ENCODE measurements at places on chromosomes 2 and 18. TPM values are rescaled to one million over a fixed set of nuclear protein-coding genes. Genes with fewer than 3 reads are reported as not detected.

DNA sequence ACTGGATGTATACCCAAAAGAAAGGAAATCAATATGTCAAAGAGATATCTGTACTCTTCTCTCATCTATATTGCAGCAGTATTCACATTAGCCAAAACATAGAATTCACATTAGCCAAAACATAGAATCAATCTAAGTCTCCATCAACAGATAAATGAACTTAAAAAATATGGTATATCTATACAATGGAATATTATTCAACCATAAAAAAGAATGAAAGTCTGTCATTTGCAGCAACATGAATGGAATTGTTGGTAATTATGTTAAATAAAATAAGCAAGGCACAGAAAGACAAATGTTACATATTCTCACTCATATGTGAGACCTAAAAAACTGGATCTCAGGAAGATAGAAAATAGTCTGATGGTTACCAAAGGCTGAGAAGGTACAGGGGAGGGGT lies 212.1 kb upstream of the ZC3H15 start:
- peaks cover 9% of the 10 kb centered on the region for H3K36me3 ChIP-seq
- no peaks in the 10 kb centered on the region for H3K4me1 ChIP-seq
- H3K27ac ChIP-seq, result no peak overlapping the region
- H3K27me3 ChIP-seq, result no peaks in the 10 kb centered on the region
- no peak overlapping the region for H3K4me3 ChIP-seq

DNA sequence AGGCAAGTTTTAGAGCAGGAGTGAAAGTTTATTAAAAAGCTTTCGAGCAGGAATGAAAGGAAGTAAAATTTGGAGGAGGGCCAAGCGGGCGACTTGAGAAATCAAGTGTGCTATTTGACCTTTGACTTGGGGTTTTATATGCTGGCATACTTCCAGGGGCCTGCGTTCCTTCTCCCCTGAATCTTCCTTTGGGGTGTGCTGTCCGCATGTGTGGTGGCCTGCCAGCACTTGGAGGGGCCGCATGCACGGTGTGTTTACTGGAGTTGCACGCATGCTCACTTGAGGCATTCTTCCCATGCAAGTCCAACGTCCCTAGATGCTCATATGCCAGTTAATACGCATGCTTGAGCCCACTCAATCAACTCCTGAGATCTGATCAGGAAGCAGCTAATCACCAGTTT lies 78.3 kb upstream of the MAP4K4 start:
- no peaks in the 10 kb centered on the region for H3K27me3 ChIP-seq
- H3K36me3 ChIP-seq, result no peaks in the 10 kb centered on the region
- peaks cover 55% of the 10 kb centered on the region for H3K4me1 ChIP-seq
- H3K27ac ChIP-seq, result peak overlapping the region; percentile 24

CNTNAP5 gene
- not detected for total RNA-seq

DNA sequence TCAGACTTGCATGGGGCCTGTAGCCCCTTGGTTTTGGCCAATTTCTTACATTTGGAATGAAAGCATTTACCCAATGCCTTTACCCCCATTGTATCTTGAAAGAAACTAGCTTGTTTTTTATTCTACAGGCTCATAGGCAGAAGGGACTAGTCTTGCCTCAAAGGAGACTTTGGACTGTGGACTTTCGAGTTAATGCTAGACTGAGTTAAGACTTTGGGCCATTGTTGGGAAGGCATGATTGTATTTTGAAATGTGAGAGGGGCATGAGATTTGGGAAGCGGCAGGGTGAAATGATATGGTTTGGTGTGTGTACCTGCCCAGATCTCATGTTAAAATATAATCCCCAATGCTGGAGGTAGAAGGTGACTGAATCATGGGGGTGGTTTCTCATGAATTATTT lies 13.4 kb upstream of the WDR75 start:
- no peak for DNase-seq
- H3K4me1 ChIP-seq, result no peaks in the 10 kb centered on the region
- H3K4me3 ChIP-seq, result no peak overlapping the region
- no peaks in the 10 kb centered on the region for H3K36me3 ChIP-seq
- no peaks in the 10 kb centered on the region for H3K27me3 ChIP-seq

DNA sequence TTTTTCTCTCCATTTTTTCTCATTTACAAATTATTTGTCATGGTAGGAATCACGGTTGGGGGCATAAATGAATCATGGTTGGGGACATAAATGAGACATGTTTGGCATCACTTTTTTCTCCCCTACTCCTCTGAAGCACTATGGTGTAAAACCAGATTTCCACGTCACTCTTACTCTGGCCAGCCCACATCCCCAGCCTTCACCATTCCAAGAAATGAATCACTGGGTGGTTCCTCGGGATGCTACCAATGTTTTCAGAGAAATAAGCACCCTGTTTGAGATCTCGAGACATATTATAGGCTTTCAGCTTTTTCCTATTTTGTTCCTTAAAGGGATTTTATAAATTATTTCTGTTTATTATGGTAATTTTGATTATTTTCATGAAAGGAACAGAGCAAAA lies 155.0 kb upstream of the SLC8A1 start:
- H3K4me3 ChIP-seq, result no peak overlapping the region
- H3K4me1 ChIP-seq, result no peaks in the 10 kb centered on the region
- H3K27ac ChIP-seq, result no peak overlapping the region
- no peak for DNase-seq
- no peaks in the 10 kb centered on the region for H3K27me3 ChIP-seq

KLHL14 gene
- 46.5 TPM for total RNA-seq

BARD1 gene
- 19.0 TPM for total RNA-seq

- no peaks in the 10 kb centered on the region for H3K27me3 ChIP-seq
- no peak overlapping the region for H3K4me3 ChIP-seq
- no peaks in the 10 kb centered on the region for H3K4me1 ChIP-seq
- DNase-seq, result no peak
- H3K27ac ChIP-seq, result no peak overlapping the region
These were observed 225.3 kb upstream of the ARL4C start for GRCh38 chr2:234722176-234722575.

- no peaks in the 10 kb centered on the region for H3K27me3 ChIP-seq
- no peaks in the 10 kb centered on the region for H3K4me1 ChIP-seq
- H3K36me3 ChIP-seq, result no peaks in the 10 kb centered on the region
- no peak overlapping the region for H3K4me3 ChIP-seq
- no peak for DNase-seq
- H3K27ac ChIP-seq, result no peak overlapping the region
These were observed 137.2 kb downstream of the CNTNAP5 start for GRCh38 chr2:124162256-124162655.

- peaks cover 2% of the 10 kb centered on the region for H3K27me3 ChIP-seq
- DNase-seq, result no peak
- H3K4me1 ChIP-seq, result no peaks in the 10 kb centered on the region
These were observed 24.3 kb downstream of the MOCOS start for GRCh38 chr18:36211612-36212065.

PDE1A gene
- total RNA-seq, result not detected

- H3K27ac ChIP-seq, result no peak overlapping the region
- no peak for DNase-seq
- no peak overlapping the region for H3K4me3 ChIP-seq
- H3K36me3 ChIP-seq, result peaks cover 8% of the 10 kb centered on the region
- peaks cover 4% of the 10 kb centered on the region for H3K27me3 ChIP-seq
These were observed 37.5 kb upstream of the HS6ST1 start for GRCh38 chr2:128356127-128356526.

DNA sequence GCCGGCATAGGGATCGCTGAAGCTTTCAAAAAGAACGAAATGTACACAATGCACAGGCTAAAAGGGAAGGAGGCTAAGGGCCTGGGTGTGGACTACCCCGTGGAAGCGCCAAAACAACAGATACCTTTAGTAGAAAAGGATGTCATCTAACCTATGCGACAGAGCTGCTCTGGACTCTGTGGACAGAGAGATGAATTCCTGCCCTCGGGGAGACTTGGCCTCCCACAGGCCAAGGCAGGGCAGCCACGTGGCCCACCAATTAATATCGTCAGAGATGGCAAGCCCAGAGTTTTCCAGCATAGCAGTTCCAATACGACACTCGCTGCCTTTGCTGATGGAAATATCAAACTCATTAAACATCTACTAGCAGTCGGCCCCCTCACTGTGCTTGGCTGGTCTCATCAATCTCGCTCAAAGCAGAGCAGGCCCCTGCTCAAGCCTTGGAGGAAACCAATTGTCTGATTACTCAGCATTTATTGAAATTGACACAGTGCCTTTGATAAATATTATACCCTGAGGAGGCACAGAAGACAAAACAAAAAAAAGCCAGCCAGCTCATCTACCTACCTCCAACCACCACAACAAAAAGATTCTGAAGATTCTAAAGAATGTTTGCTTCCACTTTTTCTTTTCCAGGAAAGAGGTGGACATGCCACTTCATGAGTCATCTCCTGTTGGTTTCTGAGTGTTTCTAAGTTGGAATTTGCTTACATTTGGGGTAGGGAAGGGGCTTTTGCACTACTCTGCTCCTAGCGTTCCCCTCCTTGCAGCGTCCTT lies 79.0 kb upstream of the ACAA2 start:
- no peak for DNase-seq
- H3K4me3 ChIP-seq, result no peak overlapping the region
- no peak overlapping the region for H3K27ac ChIP-seq

- H3K27ac ChIP-seq, result no peak overlapping the region
- peaks cover 43% of the 10 kb centered on the region for H3K4me1 ChIP-seq
- no peak overlapping the region for H3K4me3 ChIP-seq
- DNase-seq, result no peak
- H3K27me3 ChIP-seq, result no peaks in the 10 kb centered on the region
These were observed 9.3 kb downstream of the XRCC5 start for GRCh38 chr2:216118474-216118873.

GRCh38 chr2:134296301-134296700 lies 42.4 kb downstream of the MGAT5 start:
- H3K27ac ChIP-seq, result no peak overlapping the region
- H3K4me1 ChIP-seq, result peaks cover 29% of the 10 kb centered on the region
- peaks cover 30% of the 10 kb centered on the region for H3K36me3 ChIP-seq
- H3K4me3 ChIP-seq, result peak overlapping the region; percentile 53
- H3K27me3 ChIP-seq, result no peaks in the 10 kb centered on the region
- no peak for DNase-seq

DNA sequence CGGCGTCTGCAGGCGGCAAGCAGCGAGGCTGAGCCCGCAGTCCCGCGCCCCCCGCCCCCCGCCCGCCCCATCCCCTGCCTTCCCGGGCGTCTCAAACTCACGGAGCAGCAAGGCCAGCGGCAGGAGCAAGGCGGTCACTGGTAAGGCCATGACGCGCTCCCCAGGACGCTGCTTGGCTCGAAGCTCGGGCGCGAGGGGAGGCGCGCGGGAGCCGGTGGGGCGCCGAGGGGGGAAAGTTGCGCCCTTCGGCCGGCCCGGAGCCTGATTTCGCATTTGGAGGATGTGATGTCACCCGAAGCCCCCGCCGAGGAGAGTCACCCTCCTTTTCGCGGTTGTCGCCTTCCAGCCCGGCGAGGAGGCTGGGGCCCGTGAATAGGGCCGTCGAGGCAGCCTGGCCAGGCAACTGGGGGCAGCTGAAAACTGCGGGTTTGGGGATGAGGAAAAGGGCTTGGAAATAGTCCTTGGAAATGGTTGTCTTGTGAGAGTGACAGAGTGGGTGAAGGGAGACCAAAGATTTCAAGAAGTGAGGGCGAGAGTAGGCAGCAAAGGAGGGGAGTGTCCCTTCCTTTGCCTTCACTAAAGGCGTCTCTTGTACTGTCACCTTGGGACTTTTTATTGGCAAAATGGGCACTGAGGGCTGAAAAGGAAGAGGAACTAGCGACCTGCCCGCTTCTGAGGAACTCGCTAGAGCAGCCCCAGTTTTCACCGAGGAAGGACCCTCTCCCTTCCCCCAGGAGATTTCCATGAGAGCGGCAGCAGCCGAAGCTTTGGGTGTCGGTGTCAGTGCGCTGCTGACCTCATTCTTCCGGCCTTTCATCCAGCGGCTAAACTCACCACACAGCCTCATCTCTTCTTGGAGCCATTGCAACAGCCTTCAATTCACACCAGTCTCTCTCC lies at the start of gene CD8A:
Gene CD8A, minus strand, starts transcription at position 238 of the 897 bp plus-strand sequence. Its CDS starts 88 bp downstream, at position 150.
- DNase-seq, result peak; percentile 19
- H3K27me3 ChIP-seq, result peaks cover 57% of the 10 kb centered on the region
- H3K4me3 ChIP-seq, result peak within 1 kb of the TSS; percentile 86
- peaks cover 23% of the 10 kb centered on the region for H3K4me1 ChIP-seq

DNA sequence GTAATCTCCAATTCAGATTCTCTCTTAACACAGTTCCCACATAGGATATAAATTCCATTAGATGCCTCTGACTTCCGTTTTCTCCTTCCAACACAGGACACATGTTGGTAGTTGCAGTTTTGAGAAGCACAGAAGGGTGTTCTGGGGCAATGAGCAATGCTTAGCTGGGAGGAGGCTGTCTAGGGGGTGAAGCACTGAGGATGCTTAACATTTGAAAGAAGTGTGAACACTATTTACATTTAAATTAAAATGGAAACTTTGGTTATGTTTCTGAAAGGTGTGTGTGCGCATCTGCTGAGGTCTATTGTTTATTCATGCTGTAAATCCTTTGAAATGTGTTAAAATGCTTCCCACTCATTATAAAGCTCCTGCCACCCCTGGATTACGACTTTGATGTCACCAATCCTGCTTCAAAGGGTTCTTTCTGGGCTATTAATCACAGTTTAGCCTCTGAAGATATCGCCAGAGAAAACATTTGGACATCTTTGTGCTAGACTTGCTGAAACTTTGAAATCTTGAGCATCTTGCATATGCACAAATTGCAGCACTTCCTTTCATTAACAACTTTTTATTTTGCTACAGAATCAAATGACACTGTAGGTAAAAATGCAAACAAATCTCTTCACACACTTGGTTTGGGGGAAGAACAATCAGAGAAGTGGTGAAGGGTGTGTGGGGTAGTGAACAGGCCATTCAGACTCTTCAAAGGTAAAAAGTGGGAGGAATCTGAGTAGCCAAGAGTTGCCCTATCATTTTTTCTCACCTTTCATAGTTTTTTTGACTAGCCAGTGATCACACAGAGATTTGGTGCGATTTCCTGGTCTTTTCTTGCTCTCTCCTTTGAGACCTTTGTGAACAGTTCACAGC lies 258.4 kb downstream of the MYO3B start:
- no peak overlapping the region for H3K4me3 ChIP-seq
- no peaks in the 10 kb centered on the region for H3K4me1 ChIP-seq
- no peak overlapping the region for H3K27ac ChIP-seq
- H3K27me3 ChIP-seq, result peaks cover 3% of the 10 kb centered on the region
- no peak for DNase-seq

GRCh38 chr2:218012284-218012683 lies 9.5 kb upstream of the TNS1 start:
- H3K27ac ChIP-seq, result no peak overlapping the region
- H3K27me3 ChIP-seq, result peaks cover 45% of the 10 kb centered on the region
- DNase-seq, result no peak

CFAP65 gene
- total RNA-seq, result not detected

DNA sequence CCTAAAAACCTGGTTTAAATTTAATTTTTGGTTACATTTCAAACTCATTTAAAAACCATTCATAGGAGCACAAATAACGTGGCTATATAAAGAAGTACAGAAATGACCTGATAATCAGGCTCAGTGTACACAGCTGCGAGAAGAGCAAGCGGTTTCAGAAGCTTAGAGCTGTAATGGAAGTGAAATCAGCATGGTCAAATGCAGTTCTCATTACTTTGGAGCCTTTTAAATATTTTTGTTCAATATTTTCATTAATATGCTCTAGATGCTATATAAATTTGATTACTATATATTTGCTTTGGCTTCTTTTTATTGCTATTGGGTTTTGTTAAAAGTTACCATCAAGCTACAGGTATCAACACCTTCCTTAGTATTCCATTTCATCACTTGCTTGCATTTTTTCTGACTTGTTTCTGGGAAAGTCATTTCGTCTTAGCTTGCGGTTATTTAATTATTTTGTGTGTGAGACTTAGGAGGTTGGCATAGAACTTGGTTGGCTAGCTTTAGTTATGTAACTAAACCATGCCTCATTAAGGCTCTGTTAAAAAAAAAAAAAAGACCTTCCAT lies 58.7 kb downstream of the AFTPH start:
- H3K4me3 ChIP-seq, result no peak overlapping the region
- peak overlapping the region; percentile 26 for H3K27ac ChIP-seq
- peaks cover 73% of the 10 kb centered on the region for H3K36me3 ChIP-seq
- H3K27me3 ChIP-seq, result no peaks in the 10 kb centered on the region
- no peak for DNase-seq
- peaks cover 18% of the 10 kb centered on the region for H3K4me1 ChIP-seq
